ENCODE measurements at places on chromosomes 2 and 18.

DNA sequence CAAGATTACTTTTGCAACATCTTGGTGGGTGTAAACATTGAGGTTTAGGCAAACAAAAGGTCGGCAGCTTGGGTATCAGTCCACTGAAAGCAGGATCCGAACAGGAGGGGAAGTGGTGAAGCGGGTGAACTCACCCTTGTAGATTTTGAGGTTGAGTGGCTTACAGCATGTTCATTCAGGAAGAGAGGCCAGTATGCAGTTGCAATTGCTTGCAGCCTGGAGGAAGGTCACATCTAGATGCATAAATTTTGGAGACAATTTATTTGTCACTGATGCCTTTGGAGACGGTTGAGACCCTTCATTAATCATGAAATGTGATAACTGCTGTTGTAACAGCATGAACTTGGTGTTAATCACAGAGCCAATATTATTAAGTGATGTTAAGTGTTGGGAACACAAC lies 131.1 kb downstream of the LTBP1 start:
- DNase-seq, result no peak

DNA sequence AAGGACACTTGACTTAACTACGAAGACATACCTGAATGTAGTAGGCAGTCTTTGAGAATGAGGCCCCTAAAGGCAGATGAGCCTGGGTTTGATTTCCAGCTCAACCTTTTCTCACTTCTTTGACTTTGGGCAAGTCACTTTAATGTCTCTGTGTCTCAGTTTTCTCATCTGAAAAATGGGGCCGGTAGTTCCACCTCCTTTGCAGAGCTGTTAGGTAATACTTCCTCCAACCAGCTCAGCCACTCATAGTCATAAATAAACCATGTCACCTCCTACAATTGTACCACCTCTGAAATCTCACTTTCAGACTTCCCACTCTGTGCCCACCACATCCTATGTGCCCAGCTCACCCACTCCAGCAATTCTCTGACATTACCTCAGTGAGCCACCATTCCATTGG lies 10.4 kb downstream of the ARHGAP25 start:
- no peak for DNase-seq

DNA sequence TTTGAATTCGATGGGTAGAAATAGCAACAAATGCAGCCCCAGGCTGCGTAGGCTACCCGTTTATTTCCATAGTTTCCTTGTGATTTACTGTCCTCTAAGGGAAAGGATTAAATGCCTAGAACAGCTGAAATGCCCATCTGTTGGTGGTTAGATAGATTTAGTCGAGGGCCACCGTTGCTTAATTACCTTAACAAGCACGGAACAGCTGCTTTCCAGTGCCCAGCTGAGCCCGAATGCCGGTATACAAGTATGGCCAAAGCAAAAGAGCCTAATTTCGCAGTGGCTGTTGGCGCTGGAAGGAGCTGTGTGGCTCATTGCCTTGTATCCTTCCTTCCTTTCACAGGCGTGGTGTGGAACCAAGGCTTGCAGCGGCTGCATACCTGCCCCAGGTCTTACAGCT lies 109.1 kb downstream of the CABLES1 start:
- peak; percentile 100 for DNase-seq

GRCh38 chr2:140451324-140451723 lies 1671.1 kb upstream of the NXPH2 start:
- no peak for DNase-seq

GRCh38 chr2:127163921-127164320 lies 56.2 kb downstream of the CYP27C1 start:
- no peak for DNase-seq

GRCh38 chr2:44055229-44055628 lies 59.4 kb upstream of the LRPPRC start:
- DNase-seq, result no peak

DNA sequence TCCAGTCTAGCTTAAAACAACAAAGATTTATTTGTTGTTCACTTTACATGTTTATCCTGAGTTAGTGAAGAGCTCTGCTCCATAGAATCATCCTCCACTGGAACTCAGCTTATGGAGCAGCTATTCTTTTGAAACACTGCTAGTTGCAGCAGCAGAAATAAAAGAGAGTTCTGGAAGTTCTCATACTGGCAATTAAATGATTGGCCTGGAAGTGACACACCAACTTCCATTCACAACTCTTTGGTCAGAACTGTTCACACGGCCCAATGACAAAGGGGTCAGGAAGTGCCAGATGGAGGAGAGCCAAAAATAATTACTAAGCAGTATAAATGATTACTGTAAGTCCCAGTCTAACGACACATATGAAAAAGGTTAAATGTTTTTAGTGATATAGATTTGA lies 39.1 kb downstream of the FBXO11 start:
- no peak for DNase-seq

GRCh38 chr2:146079216-146079615 lies 1559.3 kb upstream of the ZEB2 start:
- DNase-seq, result no peak

GRCh38 chr2:217863883-217864282 lies 138.9 kb downstream of the TNS1 start:
- DNase-seq, result no peak

GRCh38 chr18:8868276-8868675 lies 162.9 kb downstream of the MTCL1 start:
- DNase-seq, result no peak

DNA sequence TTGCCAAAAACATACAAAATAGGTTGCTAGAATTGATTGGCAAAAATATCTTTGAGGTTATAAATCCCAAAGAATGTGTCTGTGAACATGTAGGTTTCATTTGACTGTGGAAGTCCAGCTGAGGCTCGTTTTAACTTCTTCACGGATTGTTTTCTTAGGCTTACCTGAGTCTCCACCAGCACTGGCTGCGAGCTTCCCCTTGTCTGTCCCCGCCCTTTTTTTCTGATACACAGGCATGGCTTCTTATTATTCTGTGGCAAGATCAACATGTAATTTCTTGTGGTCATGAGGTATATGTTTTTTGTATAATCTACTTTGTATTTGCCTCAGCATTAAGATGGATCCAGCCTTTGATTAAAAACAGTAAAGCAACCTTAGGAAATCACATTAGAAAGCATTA lies 7.2 kb upstream of the SLC40A1 start:
- DNase-seq, result no peak

DNA sequence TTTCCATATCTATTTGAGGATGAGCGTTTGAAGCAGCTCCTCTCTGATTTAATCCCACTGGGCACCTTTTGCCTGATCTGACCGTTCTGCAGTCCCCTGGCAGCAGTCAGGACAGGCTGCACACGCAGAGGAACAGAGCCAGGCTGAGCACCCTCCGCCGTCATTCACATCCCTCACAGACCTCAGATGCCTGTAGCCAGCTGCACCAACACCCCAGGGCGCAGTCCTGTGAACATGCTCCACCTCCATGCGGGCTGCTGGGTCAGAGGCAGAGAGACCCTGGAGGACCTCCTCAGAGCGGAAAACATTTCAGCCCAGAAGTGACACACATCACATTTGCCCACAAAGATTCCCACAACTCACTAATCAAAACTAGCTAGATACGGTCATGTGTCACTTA lies 146.1 kb downstream of the SEPTIN10 start:
- no peak for DNase-seq

DNA sequence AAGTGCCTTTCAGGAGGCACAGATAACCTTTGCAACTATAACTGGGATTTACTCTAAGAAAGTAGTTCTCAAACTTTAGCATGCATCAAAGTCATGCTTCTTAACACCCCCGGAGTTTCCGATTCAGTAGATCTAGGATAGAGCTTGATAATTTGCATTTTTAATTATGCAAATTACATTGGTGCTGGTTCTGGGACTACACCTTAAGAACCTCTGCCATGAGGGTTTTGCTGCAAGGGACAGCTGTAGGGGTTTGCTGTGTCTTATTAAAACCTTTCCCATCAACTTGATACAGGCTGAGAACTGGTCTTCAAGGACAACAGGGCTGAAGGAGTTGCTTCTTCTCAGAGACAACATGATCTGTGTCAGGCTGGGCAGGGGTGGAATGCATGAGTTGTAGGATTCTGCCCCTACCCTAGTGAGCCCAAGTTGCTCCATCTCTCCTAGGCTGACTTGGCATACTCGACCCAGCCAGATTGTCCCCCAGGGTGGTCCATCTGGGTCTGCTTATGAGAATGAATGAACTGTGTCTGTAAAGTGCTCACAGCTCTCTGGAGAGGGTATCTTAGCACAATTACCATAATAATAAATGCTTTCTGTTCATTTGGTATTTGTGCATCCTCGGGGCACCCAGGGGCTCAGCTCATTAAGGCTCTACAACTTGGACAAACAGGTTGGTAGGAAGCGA lies 232.7 kb downstream of the CLIP4 start:
- no peak for DNase-seq

- no peak for DNase-seq
These were observed 3.0 kb upstream of the SULT1C3 start for GRCh38 chr2:108236676-108237335.

GRCh38 chr2:214127571-214127970 lies 283.3 kb upstream of the VWC2L start:
- no peak for DNase-seq

DNA sequence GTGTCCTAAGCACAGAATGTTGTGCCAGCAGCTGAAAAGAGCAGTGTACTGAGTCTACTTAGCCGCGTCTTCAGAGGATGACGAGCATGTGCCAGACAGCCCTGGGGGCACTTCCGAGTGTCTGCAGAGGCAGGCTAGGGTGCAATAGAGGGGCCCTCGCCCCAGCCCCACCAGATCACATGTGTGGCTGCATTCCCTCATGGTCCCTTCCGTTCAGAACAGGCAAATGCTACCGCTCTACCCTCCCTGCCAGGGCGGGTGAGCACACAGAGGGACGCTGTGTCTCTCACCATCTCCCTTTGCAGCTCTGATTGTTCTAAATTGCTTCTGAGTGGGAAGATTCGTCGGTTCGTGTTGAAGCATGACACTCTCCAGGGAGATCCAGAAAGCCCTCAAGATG lies 212.2 kb upstream of the RAB12 start:
- DNase-seq, result no peak

DNA sequence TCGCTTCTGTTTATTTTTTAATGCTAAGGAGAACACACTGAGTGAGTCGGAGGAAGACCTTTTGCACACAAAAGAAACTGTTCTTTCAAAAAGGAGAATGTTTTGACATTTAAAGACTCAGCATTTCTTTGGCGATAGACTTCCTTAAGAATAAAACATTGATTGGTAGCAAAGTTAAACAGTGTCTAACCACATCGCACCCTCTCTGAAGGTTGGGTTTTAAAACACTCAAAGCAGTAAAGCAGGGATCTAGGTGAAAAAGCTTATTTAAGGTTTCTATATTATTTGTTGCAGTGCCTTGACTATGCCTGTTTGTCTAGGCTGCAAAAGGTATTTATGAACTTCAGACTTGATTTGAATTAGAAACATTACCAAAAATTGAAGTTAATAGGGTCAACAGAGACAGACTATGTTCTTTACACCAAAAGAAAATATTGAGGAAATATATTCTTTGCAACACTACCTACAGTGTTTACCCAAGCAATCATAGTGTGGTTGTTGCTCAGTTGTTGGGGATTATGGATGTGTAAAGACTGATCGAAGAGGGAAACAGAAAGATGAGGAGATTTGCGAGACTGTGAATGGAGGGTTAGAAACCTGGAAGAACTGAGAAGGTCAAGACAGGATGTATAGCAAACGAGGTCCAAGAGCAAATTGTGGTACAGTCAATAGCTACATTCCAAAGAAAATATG lies 297.8 kb upstream of the SLC39A10 start:
- no peak for DNase-seq

- DNase-seq, result no peak
These were observed 72.1 kb downstream of the CCDC150 start for GRCh38 chr2:196711625-196712024.

DNA sequence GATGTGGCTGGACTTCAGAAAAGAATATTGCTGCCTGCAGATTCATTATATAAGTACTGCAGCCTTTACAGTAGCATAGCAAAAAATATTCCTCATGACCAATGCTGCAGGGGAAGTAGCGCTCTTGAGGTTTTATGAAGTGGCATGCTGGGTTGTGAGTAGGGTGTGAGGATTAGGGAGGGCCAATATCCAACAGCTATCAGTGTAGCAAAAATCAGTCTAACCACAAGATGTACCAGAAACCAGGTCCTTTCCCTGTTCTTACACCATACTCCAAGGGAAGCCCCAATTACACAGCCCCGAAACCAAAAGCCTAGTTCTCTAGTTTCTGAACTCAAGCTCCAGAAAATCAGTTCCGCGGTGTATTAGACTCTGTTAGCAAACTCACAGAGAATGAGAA lies 1082.2 kb upstream of the DDX18 start:
- no peak for DNase-seq

DNA sequence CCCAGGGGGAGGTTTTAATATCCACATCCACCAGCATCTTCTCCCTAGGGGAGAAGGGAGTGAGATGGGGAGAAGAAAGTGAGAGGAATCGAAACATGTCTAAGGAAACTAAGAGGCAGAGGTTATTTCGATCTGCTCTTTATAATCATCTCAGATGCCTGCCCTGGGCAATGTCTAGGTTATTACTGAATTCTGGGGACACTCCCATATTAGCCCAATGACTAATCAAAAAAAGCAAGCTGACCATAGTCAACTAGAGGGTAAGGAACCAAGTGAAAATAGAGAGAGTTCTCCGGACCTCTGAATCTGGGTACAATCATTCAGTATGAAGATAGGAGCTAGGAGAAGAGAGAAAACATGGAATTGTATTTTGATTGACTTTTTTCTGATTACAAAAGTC lies 56.7 kb upstream of the EML4 start:
- DNase-seq, result no peak

GRCh38 chr2:82120115-82120514 lies 1815.6 kb upstream of the LRRTM1 start:
- DNase-seq, result no peak

DNA sequence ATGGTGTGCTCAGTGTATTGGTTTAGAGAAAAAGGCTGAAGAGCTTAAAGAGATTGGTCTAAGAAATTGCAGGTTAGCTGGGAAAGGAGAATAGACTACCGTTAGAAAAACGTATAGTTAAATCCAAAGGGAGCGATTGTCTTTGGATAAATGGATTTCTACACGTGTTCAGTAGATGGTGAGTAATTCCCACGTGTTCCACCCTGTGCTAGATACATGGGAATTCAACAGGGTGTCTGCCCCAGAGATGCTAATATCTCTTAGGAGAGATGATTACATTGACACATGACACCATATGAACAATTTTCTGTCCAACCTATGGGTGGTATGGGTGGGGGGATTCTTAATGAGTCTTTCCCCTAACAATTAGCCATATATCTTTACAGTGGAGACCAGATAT lies 99.8 kb downstream of the TDRD15 start:
- no peak for DNase-seq

DNA sequence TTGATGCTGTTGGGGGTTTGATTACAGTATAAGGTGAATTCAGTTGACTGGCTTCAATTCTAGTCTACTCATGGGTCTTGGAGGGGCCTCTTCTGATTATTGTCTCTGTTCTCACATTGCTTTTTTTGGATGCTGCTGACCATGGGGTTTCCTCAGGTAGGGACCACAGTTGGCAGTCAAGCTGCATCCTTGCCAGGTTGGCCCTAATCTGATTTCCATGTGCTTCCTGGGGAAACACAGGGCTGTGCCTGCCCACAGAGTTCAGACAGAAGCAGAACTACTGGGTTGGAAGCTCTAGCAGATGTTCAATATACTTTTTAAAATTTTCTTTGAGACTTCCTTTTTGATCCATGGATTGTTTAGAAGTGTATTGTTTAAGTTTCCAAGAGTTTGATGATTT lies 227.3 kb downstream of the XIRP2 start:
- DNase-seq, result no peak

Data from D721Med (cell line).